Astrocyte of the hippocampus (primary cell): ENCODE measurements at places on chromosomes 1 and 21.

DNA sequence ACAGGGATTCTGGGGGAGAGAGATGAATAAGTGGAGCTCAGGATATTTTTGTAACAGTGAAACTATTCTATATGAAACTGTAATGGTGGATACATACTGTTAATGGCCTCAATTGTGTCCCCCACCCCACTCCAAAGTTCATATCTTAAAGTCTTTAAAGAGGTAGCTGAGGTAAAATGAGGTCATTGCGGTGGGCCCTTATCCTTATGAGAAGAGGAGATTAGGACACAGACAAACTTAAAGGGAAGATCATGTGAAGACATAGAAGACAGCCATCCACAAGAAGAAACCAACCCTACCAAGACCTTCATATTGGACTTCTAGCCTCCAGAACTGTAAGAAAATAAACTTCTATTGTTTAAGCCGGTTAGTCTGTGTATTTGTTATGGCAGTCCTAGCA is 9.8 kb downstream of the TXNDC12 start:
- no peak for DNase-seq

GRCh38 chr1:247494767-247495166 is 36.9 kb upstream of the OR2B11 start:
- DNase-seq = no peak

- DNase-seq = no peak
Observed at GRCh38 chr1:70807088-70807664, 240.4 kb downstream of the PTGER3 start.

DNA sequence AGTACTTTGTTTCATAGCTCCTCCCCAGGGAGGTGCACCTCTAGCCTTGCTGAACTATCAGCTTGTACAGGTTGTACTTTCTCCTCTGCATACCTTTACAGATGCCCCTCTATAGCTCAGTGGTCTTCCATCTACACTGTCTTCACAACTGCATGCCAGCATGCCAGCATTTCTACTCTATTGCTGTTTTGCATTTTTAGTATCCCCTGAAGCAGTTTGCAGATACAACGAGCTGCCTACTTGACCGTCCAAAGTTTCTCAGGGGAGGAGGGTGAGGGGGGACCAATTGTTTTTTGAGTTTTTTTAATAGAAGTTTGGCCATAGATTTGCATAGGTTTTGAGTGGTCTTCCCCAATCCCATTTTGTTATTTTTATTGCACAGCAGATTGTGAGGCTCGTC is 27.6 kb upstream of the CTH start:
- no peak for DNase-seq

GRCh38 chr1:233805786-233806185 is 98.7 kb upstream of the SLC35F3 start:
- no peak for DNase-seq

DNA sequence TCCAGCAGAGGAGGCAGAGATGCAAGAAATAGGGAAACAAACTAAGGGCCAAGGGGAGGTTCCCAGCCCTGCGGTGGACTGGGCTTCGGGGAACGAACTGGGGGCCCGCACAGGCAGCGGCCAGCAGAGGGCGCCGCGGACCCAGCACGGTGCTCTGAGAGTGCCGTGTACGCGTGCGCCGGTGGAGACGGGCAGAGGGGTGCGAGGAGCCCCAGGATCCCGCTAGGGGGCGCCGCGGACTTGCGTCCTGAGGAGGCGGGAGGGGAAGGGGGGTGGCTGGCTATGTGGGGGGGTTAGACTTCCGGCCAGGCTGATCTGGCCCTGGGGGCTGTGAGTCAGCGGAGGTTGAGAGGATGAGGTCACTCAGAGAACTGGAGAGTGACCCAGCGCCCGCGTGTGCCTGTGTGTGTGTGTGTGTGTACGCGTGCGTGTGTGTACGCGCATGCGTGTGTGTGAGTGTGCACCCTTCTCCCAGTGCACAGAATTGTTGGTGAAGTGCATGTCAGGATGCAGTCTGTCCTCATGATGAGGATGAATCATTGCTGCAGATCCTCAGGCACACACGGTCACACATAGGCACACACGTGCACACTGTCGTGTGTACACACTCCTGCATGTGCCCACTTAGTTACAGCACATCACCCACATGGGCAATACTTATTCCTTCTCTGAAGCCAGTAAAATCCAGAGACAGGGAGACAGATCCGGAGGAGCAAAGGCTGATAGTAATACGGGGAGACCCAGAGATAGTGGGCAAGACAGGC is 17.0 kb downstream of the NES start:
- DNase-seq = peak; percentile 99

DNA sequence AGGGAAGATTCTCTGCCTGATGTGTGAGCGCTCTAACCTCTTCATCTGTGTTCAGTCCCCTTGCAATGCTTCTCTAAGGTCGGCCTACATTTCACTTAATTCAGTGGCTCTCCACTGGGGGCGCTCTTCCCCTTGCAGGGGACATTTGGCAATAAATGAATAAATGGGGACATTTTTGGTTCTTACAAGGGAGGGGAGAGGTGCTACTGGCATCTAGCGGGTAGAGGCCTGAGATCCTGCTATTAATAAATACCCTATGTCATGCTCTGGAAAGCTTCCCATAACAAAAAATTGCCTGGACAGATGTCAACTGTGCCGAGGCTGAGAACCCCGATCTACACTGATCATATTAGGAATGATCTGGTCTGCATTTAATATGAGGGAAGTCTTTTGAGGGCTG is 25.9 kb upstream of the DNAJC11 start:
- DNase-seq = peak; percentile 69

- DNase-seq = peak; percentile 67
Observed at GRCh38 chr1:179831852-179832699, 45.5 kb downstream of the TOR1AIP2 start.

- peak; percentile 86 for DNase-seq
Observed at GRCh38 chr1:203534526-203534925, 40.6 kb downstream of the OPTC start.

DNA sequence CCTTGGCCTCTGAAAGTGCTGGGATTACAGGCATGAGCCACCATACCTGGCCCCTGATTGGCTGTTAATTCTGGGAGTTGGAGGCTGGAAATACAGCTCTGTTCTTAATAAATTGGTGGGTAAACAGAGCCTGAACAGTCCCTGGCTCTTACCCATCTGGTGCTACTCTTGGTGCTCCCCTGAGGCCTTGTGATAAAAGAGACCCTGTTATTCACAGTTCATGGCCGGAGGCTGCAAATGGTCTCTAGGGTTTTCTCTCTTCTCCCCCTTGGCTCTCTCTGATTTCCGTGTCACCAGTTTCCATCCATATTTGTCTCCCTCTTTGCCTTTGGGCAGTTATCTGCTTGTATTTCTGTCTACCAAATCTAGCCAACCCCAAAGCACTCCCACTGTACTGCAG is 17.2 kb downstream of the NFASC start:
- no peak for DNase-seq

- no peak for DNase-seq
Observed at GRCh38 chr21:45042664-45043161, 31.7 kb upstream of the ADARB1 start.

- DNase-seq = no peak
Observed at GRCh38 chr1:227791425-227792143, 23.9 kb upstream of the PRSS38 start.

DNA sequence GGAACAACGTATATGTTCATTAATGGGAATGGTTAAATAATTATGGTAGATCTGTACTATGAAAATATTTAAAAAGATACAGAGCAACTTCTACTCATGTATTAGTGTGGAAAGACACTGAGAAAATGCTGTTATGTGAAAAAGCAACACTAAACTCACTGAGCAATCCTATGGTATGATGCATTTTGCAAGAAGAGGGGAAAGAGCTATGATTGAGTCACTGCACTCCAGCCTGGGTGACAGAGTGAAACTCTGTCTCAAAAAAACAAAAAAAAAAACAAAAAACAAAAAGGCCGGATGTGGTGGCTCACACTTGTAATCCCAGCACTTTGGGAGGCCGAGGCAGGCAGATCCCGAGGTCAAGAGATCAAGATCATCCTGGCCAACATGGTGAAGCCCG is 44.4 kb downstream of the ATP5PO start:
- no peak for DNase-seq

- no peak for DNase-seq
Observed at GRCh38 chr1:66048011-66048410, 255.3 kb downstream of the PDE4B start.

- no peak for DNase-seq
Observed at GRCh38 chr1:167714098-167714438, 7.7 kb upstream of the MPZL1 start.

DNA sequence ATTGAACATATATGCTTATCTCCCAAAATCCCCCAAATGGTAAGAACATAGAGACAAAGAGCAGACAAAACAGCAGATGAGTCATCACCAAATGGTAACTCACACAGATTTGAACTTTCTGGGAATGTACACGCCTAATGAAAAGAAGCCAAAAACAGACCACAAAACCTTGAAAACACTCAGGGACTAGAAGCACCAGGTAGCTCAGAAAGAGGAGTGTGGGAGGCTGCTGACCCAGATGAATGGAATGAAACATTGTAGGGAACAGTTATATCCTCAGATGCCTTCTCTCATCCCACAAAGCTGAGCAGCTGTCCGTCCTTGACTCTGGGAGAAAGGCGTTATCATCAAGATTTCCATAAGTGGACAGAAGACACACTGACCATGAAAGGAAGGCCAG is 307.0 kb upstream of the USP25 start:
- DNase-seq = peak; percentile 89

DNA sequence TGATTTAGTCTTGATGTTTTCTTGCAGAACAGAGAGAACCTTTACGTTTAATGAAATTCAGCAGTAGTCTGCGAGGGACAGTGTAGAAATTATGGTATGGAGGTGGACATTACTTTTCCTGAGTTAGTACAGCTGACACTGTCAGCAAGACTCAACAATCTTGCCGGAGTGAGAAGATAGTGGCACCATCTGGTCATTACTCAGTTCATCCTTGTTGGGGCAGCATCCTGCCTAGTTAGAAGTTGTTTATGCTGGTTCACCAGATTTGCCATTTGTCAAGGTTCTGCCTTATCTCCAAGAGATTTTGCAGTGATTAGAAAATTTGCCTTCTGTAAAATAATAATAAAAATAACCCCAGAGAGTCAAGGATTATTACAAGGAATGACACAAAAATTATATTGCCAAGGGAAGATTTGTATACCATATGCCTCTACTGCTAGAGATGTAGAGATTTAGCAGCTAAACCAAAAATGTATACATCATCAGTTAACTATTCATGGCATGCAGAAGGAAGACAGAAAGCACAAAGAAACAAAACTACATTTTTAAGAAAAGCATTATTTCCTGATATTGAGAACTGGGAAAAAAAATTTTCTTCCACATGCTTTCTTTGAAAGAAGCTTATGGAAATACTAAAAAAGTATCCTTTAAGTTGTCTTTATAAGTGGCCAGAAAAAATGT is 1967.4 kb downstream of the NCAM2 start:
- DNase-seq = no peak

GRCh38 chr1:208002672-208003071 is 91.7 kb upstream of the CD34 start:
- DNase-seq = no peak

GRCh38 chr1:32890516-32891240 is 4.4 kb downstream of the HPCA start:
- no peak for DNase-seq

DNA sequence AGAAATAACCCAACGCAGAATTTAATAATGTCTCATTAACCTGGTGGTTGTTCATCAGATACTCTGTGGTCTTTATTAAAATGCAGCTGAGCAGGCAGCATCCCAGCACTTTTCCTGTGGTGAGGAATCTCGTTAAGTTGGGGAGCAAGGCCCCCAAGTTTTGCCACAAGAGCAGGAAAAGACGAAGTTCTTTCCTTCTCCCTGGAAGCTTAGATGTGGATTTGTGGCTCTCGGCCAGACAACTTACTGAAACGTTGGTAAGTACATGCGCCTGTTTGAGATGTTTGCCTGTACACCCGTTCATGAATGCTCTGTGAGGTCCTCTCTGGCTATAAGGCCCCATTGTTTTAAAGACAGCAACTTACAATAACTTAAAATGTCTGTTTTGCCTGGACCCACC is 34.3 kb upstream of the PDE9A start:
- DNase-seq = no peak

- DNase-seq = peak; percentile 32
Observed at GRCh38 chr1:246417152-246417812, 89.8 kb downstream of the SMYD3 start.

- DNase-seq = no peak
Observed at GRCh38 chr1:223832637-223832943, 13.2 kb downstream of the TP53BP2 start.

DNA sequence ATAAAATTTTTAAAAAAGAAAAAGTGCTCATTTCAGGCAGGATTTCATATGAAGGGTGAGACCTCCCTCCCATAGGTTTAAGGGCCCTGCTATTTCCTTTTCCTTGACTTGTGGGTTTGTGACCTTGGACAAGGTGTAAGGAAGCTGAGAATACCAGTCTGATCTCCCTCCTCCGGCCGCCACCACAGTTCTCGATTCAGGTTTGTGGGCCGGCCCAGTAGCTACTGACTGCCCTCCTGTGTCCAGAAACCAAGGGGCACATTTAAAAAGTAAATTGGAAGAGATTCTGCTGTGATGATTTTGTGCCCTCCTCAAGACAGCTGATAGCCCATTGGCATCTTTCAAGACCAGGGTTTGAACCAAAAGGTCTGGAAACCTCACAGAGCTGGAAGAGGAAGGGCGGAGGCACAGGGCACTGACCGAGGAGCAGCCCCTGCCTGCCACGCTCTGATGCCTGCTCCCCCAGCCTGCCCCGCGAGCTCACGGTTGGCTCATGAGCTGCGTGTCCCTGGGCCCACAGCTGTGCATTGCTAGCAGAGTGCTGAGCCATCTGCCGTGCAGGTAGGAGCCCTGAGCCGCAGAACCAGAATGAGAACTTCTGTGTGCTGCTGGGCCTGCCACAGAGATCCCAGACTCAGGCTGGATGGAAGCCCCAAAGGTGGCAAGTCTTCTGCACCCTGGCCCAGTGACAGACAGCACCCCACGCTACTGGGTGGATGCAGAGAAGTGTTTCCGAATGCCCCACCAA is 348.7 kb downstream of the NPHP4 start:
- DNase-seq = no peak

- no peak for DNase-seq
Observed at GRCh38 chr1:167561753-167562152, 8.2 kb upstream of the CREG1 start.

- no peak for DNase-seq
Observed at GRCh38 chr1:41977326-41977725, 58.6 kb upstream of the HIVEP3 start.

DNA sequence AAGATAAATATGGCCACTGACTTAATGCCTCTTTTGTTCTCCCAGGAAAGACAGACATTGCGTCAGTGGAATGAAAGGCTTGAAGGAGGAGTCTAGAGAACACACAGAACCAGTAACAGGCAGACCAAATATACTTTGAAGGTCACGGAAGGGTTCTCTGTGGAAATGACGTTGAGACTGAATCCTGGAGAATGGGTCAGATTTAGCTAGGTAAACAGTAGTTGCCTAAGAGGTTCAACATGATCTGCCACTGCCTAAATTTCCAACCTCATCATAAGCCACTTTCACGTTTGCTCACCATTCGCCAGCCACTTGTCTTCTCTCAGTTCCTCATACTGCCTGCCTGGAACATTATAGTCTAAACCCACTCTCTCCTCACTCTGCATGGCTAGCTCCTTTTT is 20.5 kb downstream of the PLA2G4A start:
- no peak for DNase-seq

- no peak for DNase-seq
Observed at GRCh38 chr1:33446590-33446989, 15.7 kb upstream of the PHC2 start.

- DNase-seq = no peak
Observed at GRCh38 chr1:61208831-61209230, 126.5 kb downstream of the NFIA start.

- peak; percentile 91 for DNase-seq
Observed at GRCh38 chr1:10918531-10918930, 93.9 kb upstream of the TARDBP start.

- peak; percentile 90 for DNase-seq
Observed at GRCh38 chr21:33229784-33230544, at the start of gene IFNAR2. Gene IFNAR2, plus strand, starts transcription at chr21:33229938. Its CDS starts 11,985 bp downstream, at chr21:33241923.
